ENCODE measurements at places on chromosomes 4 and X.

DNA sequence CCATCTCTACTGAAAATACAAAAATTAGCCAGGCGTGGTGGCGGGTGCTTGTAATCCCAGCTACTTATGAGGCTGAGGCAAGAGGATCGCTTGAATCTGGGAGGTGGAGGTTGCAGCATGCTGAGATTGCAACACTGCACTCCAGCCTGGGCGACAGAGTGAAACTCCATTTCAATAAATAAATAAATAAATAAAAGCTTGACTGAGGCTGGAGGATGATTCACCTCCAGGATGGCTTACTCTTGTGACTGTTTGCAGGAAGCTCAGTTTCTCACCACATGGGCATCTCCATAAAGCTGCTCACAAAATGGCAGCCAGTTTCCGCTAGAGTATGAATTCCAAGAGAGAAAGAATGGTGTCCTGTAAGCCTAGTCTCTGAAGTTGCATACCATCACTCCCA lies 191.7 kb upstream of the EDNRA start:
- DNase-seq, result peak; percentile 30

DNA sequence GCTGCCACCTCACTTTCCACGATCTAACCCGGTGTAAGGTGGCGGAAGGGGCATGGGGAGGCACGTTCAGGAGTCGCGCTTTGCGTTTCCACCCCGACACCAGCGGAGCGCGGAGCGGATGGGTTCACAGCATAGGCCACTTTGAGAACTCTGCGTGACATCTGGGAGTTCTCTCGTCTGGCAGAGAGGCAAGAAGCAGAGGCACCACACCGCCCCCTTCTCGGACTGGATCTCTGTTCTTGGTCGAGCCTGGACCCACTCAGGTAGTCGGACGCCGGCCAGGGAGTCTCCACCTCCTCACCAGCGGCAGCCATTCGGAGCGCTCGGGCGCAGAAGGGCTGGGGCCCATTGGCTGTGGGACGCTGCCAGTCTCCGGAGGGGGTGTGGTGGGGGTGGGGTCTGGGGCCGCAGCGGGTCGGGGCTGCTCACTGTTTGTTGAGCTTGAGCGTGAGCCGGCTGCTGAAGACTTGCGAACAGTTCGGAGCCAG lies at the start of gene DACH2:
Gene DACH2 (plus strand): TSS at position 428 of the 488 bp plus-strand sequence.
- peak; percentile 35 for DNase-seq

- peak; percentile 5 for DNase-seq
Measured at GRCh38 chr4:166675411-166675810, 558.9 kb downstream of the SPOCK3 start.

DNA sequence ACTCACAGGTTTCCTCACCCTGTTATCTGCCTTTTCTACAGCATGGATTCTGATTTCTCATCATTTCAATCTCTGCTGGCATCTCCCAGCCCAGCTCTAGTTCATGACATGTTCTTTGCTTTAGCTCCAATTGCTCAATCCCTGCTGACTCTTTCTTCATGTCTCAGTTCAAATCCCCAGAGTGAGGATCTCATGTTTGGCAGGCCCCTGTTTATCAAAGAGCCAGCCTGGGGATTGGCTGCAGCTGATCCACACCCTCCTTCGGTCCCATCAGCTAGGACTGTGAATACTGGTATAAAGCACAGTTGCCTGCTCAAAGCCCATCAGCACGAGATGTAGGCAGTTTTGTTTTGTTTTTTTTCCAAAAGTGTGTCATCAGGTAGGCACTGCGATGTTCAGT lies 14.4 kb upstream of the CC2D2A start:
- DNase-seq, result peak; percentile 94

GRCh38 chrX:103155201-103155600 lies 59.7 kb upstream of the BEX4 start:
- peak; percentile 36 for DNase-seq
